ENCODE measurements at places on chromosomes 16 and 17.

GRCh38 chr17:7922845-7923628 lies 6.6 kb downstream of the KCNAB3 start:
- DNase-seq, result peak; percentile 80

DNA sequence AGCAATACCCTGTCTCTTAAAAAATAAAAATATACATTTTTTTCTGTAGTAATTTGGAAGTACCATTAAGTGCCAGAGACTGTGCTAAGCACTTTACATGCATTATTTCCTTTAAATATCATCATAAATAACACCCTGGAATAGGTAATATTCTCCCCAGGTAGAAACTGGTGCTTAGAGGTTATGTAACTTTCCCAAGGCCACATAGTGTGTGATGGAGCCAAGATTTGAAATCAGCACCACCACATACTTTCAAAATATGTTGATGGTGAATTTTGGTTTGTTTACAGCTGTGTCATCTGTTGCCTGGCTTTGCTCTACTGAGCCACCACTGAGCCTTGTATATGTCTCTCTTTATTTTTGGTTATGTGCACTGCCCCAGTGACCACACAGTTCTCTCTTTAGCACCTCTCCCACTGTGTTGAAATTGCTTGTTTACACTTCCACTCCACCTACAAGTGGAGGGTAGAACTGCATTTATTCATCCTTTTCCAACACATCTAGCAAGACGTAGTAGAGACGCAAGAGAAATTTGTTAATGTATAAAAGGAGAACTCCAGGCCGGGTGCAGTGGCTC lies 19.0 kb upstream of the NBR1 start:
- no peak for DNase-seq

- DNase-seq, result no peak
Observed at GRCh38 chr16:86732621-86733295, 154.4 kb downstream of the FOXL1 start.

- DNase-seq, result no peak
Observed at GRCh38 chr17:63850401-63850800, 7.9 kb upstream of the SMARCD2 start.

DNA sequence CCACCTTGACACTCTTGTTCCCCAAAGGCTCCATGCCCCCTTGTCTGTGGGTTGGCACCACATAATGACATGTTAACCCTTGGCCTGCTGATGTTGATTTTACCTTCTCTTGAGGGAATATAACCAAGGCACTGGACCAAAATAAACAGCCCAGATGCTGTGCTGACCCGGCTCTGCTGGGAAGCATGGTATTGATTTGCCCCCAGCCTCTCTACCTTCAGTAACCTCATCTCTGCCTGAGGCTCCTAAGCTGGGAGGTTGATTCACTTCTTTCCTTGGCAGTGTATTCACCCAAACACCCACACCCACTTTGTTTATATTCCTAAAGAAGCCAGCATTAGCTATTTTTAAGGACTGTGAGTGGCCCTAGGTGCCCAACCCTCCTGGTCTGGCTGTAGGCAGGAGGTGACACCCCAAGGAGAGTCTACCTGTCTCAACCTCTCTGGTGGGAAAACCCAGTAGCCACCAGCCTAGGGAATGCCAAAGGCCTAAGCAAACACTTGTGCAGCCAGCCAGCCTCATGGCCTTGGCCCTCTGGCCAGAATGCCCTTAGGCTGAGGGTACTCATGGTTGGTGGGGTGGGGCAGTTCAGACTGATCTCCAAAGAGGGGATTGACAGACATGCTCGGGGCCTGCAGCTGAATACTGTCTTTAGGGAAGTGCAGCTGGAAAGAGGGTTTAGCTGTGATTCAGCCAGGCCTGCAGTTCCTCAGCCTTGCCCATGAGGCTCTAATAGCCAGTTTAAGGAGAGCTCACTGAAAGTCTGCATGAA lies 42.7 kb downstream of the GNAO1 start:
- no peak for DNase-seq

GRCh38 chr17:37067555-37068111 lies 118.9 kb downstream of the AATF start:
- DNase-seq, result no peak

GRCh38 chr17:39551879-39552278 lies 55.8 kb downstream of the NEUROD2 start:
- DNase-seq, result no peak

GRCh38 chr16:29029168-29029994 lies 44.5 kb downstream of the LAT start:
- no peak for DNase-seq

DNA sequence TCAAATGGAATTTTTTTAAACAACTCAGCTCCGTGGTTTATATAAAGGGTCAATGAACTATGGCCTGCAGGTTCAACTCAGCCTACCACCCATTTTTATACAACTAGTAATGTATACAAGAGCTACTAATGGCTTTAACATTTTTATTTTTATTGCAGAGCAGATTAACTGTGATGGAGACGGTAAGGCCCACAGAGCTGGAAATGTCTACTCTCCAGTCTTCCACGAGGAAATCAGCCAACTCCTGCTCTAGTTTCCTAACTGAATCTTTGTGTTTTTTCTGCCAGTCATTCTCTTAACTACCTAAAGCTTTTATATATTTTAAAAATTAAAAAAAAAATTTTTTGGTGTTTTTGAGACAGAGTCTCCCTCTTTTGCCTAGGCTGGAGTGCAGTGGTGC lies 385.1 kb upstream of the MAF start:
- DNase-seq, result no peak

- DNase-seq, result no peak
Observed at GRCh38 chr17:44847586-44847985, at the start of gene HIGD1B. HIGD1B (plus strand) TSS chr17:44847883; CDS start chr17:44848153, 270 bp downstream.

DNA sequence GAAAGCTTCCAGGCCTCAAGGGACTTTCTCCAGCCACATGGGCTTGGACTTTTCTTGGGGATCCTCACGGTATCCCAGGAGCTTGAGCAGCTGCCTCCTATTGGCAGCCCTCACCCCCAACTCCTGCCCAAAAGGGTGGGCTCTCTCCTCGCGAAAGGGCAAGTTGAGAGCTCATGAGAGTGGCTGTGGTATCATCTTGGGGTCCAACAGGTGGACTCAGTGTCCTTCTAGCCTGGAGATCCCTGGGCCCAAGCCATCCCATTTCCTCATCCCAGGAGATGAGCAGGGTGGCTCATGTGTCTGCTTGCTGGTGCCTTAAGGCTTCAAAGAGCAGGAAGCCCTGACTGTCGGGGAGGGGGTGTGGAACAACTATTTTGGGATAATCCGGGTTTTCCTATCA lies 17.7 kb downstream of the TBX4 start:
- DNase-seq, result no peak

- DNase-seq, result no peak
Observed at GRCh38 chr17:10114931-10115535, 83.4 kb downstream of the GAS7 start.

- no peak for DNase-seq
Observed at GRCh38 chr16:3716831-3717234, 491 bp downstream of the TRAP1 start.
